ENCODE measurements at places on chromosomes 7 and 10. TPM values are rescaled to one million over a fixed set of nuclear protein-coding genes. Genes with fewer than 3 reads are reported as not detected.

RAB18 gene
- total RNA-seq, result 31.1 TPM

BLNK gene
- total RNA-seq, result 0.39 TPM

CDK6 gene
- 12.4 TPM for total RNA-seq

OR2A42 gene
- total RNA-seq, result 0.39 TPM

DNA sequence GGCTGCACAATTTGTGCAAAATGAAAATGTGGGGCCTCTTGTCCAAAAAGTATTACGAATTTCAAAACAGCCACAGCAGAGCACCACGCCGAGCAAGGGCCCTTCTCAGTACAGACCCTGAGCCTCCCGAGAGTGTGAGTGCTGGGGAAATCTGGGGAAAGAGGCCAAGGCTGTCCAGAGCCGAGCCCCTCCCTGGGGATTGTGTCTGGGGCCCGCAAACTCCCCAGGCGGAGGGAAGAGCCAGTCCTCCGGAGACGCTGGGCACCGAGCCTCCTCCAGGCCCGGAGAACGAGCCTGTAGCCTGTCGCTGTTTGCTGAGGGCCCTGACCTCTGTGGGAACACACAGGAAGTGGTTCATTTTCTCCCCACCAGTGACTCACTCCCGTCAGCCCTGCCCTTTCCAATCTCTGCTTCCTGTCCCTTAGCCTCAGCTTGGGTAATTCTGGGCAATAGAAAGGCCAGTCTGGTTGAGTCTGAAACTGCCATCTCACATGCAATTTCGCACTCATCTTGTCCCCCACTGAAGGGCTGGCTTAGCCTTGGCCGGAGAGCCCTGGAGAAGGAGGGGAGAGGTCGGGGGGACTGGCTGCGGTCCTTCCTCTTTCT lies 19.5 kb upstream of the GNA12 start:
- peak; percentile 93 for DNase-seq

GRCh38 chr10:117425974-117426566 lies 50.8 kb upstream of the PDZD8 start:
- DNase-seq, result no peak

- DNase-seq, result no peak
These were observed 38.9 kb downstream of the POU6F2 start for GRCh38 chr7:39016609-39017008.

GRCh38 chr10:74406006-74406405 lies 255.0 kb downstream of the ADK start:
- DNase-seq, result no peak

DNA sequence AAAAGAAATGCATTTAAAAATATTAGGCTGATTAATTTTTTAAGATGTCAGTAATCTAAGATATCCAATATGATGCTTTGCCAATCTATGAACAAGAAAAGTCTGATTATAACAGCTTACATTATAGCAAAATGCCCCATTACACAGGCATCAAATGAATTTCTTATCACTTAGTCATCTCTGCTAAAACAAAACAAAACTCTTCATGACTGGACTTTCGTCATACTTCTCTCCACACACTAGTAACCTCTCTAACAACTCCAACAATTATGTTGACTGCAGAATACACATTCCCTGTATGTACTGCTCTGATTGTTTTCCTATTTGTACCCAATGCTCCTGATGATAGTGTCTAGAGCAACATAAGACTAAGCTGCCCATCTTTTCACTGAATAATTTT lies 3.8 kb upstream of the MKI67 start:
- no peak for DNase-seq

DNA sequence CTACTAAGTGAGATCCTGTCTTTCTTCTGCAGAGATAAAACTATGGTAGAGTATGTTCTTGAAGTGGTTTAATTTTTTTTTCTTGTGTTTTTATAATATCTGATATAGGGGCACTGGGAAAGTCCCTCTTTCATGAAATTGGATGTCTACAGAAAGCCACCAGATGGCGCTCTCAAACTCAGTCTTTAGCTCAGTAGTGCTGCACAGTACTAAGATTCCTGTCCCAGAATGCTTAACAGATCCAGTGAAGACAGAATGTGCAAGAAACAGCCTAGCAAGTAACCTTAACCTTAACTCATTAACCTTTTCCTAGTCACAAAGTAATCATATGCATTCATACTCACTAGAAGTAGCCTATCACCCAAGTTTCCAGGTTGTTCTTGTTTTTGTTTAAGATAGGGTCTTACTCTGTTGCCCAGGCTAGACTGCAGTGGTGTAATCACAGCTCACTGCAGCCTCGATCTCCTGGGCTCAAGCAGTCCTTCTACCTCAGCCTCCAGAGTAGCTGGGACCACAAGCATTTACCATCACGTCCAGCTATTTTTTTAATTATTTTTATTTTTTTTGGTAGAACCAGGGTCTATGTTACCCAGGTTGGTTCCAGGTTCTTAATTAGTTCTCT lies 56.7 kb downstream of the IDE start:
- peak; percentile 64 for DNase-seq
